HAP-1 (cell line): ENCODE measurements at places on chromosomes 7 and 10.

DNA sequence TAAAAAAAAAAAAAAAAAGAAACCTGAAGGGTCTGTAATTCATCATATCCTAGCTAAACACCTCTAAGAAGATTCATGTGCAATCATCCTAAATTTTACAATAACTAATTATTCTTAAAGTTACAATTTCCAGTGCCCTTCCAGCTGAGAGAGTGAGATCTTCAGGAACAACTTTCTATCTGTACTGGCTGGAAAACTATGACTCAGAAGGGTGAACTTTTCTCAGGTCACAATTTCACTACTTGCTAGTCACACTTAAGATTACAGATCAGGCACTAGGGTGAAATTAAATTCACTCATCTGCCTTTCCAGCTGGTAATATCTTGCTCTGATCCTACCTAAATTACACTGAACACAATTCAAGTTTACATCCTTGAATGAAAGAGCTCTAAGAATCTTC, 158.8 kb downstream of the ANK3 start:
- DNase-seq = no peak

DNA sequence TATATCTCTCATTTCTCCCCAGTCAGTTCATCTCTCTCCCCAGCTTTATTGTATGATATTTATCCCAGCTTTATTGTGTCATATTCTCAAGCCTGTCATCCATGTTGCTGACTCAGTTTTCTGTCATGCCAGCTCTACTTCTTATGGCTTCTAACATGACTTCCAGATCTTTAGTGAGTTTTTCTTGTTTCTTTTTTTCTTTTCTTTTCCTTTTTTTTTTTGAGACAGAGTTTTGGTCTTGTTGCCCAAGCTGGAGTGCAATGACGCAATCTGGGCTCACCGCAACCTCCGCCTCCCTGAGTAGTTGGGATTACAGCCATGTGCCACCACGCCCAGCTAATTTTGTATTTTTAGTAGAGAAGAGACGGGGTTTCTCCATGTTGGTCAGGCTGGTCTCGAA, 28.7 kb upstream of the CALU start:
- no peak for DNase-seq

DNA sequence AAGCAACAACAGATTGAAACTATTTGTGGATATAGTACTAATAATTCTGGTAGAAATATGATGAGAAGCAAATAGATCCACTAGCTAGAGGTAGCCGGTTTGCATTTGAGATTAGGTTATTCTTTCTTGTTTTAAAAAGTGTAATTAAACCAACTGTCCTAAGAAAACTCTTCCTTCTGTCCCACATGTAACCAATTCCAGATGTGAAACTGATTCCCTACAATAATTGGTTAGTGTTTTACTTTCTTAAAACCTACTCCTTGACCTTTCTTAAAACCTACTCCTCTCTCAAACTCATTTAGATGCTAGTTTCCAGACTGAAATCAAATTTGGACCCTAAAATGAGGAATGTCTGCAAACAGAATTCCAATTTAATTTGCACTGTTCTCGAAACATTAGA, 521.5 kb downstream of the SUGCT start:
- DNase-seq = no peak

DNA sequence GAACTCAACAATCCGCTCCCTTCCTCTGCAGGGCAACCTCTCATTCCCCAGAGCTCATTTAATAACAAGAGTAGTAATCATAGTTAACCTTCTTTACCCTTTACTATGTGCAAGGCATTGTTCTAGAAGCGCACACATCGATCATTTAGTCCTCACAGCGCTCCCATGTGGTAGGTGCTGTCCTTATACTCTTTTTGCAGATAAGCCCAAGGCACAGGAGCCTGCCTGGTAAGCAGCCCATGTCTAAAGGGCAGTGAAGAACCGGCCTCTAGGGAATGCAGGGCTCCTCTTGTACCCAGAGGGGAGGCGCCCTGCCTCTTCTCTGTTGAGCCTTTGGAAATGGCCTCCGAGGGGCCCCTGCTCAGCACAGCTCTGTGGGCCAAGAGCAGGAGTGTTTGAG, 14.3 kb downstream of the CHST3 start:
- peak; percentile 31 for DNase-seq

GRCh38 chr7:140719721-140720120, 23.2 kb downstream of the NDUFB2 start:
- DNase-seq = no peak

- no peak for DNase-seq
These were observed 136.4 kb downstream of the DYNC2I1 start for GRCh38 chr7:158992759-158993158.

GRCh38 chr10:110305767-110306451, 1.2 kb upstream of the SMNDC1 start:
- peak; percentile 54 for DNase-seq

GRCh38 chr10:96416643-96417042, 57.8 kb upstream of the OPALIN start:
- DNase-seq = no peak

DNA sequence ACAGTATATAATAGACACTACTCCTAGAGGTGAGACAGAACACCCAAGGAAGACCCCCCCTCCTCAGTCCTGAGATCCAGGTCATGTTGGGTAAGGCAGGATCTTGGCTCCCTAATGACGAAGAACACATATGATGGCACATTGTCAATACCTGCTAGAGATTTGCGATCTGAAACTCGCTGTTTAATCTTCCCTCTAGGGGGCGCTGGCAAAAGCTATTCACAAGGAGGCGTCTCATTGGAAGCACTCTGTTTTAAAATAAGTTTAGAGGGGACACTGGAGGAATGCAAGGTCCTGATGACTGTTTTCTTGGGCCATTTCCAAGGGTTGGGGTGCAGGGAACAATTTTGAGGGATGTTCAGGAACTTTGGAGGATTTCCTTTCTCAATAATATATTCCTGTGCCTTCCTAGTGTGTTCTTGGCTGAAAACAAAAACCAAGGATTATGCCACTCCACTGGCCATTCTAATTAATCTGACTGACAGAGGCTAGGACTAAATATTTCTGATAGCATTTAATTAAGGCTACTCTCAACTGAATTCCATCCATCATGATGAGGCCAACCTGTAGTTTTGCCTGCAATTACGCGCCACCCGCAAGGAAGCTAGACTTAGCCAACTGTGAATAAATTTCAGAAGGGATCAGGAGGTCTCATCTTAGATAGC, 1013.8 kb upstream of the MBL2 start:
- no peak for DNase-seq

- no peak for DNase-seq
These were observed 354.7 kb downstream of the HPSE2 start for GRCh38 chr10:98880971-98881370.

- DNase-seq = no peak
These were observed 72.9 kb upstream of the ZNF804B start for GRCh38 chr7:88686468-88687229.

GRCh38 chr10:95987685-95988426, 55.5 kb upstream of the CCNJ start:
- no peak for DNase-seq

GRCh38 chr7:107506674-107507339, 37.0 kb downstream of the GPR22 start:
- no peak for DNase-seq

DNA sequence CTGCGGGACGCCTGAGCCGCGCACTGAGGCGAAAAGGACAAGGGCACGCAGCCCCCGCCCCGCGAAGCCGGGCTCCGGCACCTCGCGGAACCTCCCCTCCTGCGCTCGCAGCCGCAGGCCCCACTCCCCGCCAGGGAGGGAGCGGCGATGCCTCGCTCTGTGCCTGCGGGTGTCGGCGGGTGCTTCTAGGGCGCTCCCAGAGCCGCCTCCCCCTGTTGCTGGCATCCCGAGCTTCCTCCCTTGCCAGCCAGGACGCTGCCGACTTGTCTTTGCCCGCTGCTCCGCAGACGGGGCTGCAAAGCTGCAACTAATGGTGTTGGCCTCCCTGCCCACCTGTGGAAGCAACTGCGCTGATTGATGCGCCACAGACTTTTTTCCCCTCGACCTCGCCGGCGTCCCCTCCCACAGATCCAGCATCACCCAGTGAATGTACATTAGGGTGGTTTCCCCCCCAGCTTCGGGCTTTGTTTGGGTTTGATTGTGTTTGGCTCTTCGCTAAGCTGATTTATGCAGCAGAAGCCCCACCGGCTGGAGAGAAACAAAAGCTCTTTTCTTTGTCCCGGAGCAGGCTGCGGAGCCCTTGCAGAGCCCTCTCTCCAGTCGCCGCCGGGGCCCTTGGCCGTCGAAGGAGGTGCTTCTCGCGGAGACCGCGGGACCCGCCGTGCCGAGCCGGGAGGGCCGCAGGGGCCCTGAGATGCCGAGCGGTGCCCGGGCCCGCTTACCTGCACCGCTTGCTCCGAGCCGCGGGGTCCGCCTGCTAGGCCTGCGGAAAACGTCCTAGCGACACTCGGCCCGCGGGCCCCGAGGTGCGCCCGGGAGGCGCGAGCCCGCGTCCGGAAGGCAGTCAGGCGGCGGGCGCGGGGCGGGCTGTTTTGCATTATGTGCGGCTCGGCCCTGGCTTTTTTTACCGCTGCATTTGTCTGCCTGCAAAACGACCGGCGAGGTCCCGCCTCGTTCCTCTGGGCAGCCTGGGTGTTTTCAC, 519 bp downstream of the ITGB8 start:
- DNase-seq = peak; percentile 89

DNA sequence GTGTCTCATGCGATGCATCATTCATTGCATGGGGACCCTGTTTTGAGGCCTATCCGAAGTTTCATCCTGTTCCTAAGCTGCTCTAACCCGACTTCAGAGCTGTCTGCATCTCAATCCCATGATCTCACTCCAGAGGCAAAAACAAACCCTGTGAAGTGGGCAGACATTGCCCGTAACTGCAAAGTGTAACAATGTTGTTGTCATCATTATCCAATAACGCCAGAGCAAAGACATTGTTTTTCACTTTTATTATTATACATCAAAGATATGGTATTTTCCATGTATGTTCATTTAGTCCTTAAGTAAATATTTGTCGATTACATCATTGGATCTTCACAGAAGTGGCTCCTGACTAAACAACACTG, 246.7 kb downstream of the KLF6 start:
- DNase-seq = no peak

- no peak for DNase-seq
These were observed 307.7 kb downstream of the ADRA2A start for GRCh38 chr10:111384556-111384955.

GRCh38 chr10:58479045-58479444, 33.6 kb upstream of the BICC1 start:
- DNase-seq = no peak

- DNase-seq = no peak
These were observed 562.9 kb upstream of the TPK1 start for GRCh38 chr7:145398758-145399157.

DNA sequence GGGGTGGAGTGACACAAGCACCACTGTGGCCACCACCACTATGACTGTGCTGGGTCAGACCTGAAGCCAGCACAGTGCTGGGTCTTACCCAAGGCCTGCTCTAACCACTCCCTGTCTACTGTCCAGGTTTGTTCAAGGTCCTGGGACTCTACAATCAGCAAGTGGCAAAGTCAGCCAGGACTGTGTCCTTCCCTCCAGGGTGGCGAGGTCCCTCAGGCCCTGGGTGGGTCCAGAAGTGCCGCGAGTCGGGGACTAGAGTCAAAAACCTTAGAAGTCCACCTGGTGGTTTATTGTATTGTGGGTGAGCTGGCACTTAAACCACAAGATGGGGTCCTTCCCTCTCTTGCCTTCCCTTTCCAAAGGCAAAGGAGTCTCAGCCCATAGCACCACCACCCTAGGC, 30.8 kb upstream of the AGR3 start:
- DNase-seq = no peak

DNA sequence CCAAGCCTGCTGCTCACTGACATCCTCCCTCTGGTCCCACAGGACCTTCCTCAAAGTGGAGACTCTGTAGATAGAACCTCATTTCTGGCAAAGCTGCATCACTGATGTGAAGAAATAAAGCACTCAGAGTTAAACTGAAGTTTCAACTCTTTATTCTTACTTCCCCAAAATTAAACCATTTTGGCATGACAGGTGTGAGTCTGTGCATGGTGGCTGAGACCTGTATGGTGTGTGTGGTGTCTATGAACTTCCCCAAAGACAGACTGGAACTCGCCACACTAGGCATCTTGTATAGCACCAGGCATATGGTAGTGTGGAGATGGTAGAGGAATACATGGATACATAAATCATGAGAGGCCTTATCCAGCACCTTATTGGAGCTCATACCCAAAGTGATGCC, 6.6 kb upstream of the WDFY4 start:
- no peak for DNase-seq

DNA sequence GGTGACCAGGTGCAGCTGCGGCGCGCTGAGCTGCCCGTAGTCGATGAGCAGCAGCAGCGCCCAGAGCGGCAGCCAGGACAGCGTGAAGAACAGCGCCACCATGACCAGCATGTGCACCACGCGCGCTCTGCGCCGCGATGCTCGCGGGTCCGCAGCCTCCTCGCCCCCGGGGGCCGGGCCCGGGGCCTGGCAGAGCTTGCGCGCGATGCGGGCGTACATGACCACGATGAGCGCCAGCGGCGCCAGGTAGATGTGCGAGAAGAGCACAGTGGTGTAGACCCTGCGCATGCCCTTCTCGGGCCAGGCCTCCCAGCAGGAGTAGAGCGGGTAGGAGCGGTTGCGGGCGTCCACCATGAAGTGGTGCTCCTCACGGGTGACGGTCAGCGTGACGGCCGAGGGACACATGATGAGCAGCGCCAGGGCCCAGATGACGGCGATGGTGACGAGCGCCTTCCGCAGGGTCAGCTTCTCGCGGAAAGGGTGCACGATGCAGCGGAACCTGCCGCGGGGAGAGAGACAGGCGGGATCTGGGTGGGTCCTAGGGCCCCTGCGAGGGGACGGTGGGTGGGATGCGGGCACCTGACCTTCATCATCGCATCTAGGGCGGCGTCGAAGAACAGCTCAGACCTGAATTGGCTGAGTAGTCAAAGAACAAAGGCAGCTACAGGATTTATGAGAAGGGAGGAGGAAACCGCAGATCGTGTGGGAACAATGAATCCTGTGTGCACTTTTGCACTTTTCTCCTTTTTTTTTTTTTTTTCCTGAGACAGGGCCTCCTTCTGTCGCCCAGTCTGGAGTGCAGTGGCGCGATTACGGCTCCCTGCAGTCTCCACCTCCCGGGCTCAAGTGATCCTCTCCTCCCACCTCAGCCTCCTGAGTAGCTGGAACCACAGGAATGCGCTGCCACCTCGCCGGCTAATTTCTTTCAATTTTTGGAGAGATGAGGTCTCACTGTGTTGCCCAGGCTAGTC, 22.4 kb upstream of the PPA1 start:
- peak; percentile 87 for DNase-seq

DNA sequence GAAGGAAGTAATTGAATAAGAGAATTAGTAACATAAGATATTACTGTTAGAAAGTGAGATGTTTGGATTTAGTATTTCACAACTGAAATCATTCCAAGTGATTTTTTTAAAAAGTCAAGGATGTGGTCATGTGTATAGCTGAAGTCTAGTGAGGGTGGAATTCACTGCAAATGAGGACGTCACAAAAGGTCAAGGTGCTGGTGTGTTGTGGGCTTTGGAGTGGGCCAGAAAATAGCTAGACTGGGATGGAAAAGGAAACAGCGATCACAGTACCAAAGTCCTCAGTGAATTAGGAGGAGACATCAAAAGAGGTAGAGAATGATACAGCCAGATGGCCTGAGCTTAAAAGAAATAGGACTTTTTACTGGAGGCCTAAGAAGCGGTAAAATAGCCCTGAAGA, 272.8 kb downstream of the DYNC1I1 start:
- DNase-seq = no peak

GRCh38 chr7:106255246-106255645, 29.5 kb downstream of the NAMPT start:
- no peak for DNase-seq

- peak; percentile 49 for DNase-seq
These were observed 73.9 kb downstream of the CXCL12 start for GRCh38 chr10:44310762-44311562.
